Naive thymus-derived CD4-positive, alpha-beta T cell (primary cell): ENCODE measurements at places on chromosomes 2 and 18. TPM values are rescaled to one million over a fixed set of nuclear protein-coding genes. Genes with fewer than 3 reads are reported as not detected.

Gene GALNT5
- not detected for total RNA-seq

Gene NEU2
- total RNA-seq = not detected

Gene TSPYL6
- not detected in 2 replicates for total RNA-seq

Gene SLC23A3
- total RNA-seq = 1.0 TPM

GRCh38 chr18:74573053-74573452 lies 24.6 kb upstream of the ZNF407 start:
- H3K36me3 ChIP-seq = no peaks in the 10 kb centered on the region
- H3K27me3 ChIP-seq = no peaks in the 10 kb centered on the region
- no peaks in the 10 kb centered on the region for H3K4me1 ChIP-seq
- no peak overlapping the region for H3K4me3 ChIP-seq
- H3K27ac ChIP-seq = no peak overlapping the region

GRCh38 chr18:42574871-42575270 lies 540.6 kb downstream of the RIT2 start:
- no peak overlapping the region for H3K27ac ChIP-seq
- H3K4me3 ChIP-seq = no peak overlapping the region
- H3K36me3 ChIP-seq = no peaks in the 10 kb centered on the region
- no peak for DNase-seq
- H3K4me1 ChIP-seq = no peaks in the 10 kb centered on the region

- H3K4me1 ChIP-seq = no peaks in the 10 kb centered on the region
- H3K27ac ChIP-seq = no peak overlapping the region
- no peaks in the 10 kb centered on the region for H3K36me3 ChIP-seq
- DNase-seq = no peak
- no peaks in the 10 kb centered on the region for H3K27me3 ChIP-seq
- no peak overlapping the region for H3K4me3 ChIP-seq
Measured at GRCh38 chr18:22434973-22435608, 17.4 kb upstream of the CTAGE1 start.

DNA sequence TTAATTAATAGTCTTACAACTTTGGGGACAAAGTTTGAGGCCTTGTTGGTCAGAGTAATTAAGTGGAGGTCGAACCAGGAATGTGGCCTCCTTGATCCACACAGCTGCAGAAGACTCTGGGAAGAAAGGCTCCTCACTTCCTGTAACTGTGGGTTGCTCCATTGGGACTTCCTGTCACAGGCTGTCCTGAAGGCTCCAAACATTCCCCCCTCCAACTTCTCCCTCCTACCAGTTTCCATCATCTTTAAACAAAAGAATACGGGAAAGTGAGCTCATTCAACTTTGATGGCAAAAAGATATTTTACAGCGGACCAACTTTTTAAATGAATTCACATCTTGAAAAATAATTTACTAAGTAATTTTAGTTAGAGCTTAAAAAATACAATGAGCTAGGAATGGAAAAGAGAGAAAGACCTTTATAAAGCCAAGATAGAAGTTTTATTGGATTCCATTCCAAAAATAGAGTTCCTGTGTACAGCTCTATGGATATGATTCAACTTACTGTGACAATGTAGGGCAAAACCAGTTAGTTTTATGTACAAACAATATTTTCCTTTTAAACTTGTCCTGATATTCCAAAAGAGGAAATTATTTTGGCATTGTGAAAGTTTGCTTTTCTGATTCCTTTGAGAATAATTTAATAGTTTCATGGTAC lies 212.0 kb upstream of the NABP1 start:
- H3K4me1 ChIP-seq = no peaks in the 10 kb centered on the region
- no peak for DNase-seq
- H3K36me3 ChIP-seq = no peaks in the 10 kb centered on the region

DNA sequence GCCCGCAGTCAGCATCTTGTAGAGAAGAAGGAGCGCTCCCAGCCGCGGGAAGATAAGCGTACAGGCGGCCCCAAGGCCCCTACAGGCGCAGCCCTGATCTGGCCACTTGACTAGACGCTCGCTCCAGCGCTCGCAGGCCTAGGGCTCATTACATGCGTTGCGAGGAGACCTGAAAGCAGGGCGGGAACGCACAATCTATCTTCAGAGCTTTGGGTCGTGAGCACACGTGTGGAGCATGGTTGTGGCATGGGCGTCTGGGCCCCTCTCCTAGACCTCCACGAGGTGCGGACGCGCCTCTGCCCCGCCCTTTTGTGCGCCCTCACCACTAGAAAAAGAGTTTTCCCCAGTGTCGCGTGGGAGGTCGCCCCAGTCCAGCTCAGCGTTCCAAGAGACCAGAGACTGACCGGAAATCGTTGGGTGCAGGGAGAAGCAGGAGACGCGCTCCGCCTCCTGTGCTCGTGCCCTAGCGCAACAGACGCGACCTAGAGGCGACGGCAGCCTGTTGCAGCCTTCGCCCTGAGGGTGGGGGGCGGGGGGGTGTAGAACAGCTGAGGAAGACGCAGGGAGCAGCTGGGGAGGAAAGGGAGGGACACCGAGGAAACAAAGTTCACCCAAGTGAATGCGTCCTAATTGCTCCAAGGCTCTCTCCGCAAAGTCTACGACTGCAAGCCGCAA lies 12.6 kb downstream of the NR4A2 start:
- peaks cover 5% of the 10 kb centered on the region for H3K27me3 ChIP-seq
- DNase-seq = no peak
- H3K4me1 ChIP-seq = peaks cover 24% of the 10 kb centered on the region
- H3K4me3 ChIP-seq = no peak overlapping the region

DNA sequence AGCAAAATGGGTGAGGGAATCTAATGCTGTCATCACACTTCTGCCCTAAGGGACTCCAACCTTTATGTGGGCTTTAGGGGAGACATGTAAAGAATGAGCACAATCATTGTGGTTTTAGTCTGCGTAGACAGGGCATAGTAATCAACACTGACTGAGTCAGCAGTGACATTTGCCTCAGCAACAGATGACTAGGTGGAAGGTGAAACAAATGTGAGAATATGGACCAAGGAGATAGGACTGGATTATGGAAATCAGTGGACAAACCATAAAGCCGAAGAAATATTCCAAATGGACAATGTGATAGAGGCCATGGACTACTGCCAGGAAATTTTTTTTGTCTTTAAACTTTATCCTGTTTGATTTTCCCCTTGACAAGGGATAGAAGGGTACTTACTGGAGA lies 83.9 kb downstream of the PDK1 start:
- no peaks in the 10 kb centered on the region for H3K4me1 ChIP-seq
- H3K27me3 ChIP-seq = no peaks in the 10 kb centered on the region
- DNase-seq = no peak
- no peak overlapping the region for H3K4me3 ChIP-seq

DNA sequence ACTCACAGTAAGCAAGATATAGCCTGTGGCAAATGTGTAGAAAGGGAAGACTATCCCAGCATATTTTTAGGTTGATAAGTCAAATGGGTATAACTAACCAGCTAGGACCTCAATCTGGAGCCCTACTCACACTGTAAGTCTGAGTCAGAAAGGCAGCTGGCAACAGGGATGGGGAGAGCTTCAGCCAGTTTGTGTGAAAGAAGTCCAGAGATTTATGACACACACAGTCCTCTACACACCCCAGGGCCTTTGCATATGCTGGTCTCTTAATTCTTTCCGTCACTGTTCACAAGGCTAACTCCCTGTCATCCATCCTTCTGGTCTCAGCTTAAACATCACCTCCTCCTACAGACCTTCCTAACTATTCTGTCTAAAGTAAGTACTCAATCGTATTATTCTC lies 5.9 kb upstream of the TCF4 start:
- DNase-seq = no peak
- H3K36me3 ChIP-seq = no peaks in the 10 kb centered on the region
- no peak overlapping the region for H3K4me3 ChIP-seq
- H3K27ac ChIP-seq = no peak overlapping the region

GRCh38 chr2:9189901-9190300 lies 16.7 kb upstream of the ASAP2 start:
- no peaks in the 10 kb centered on the region for H3K27me3 ChIP-seq
- no peak overlapping the region for H3K27ac ChIP-seq
- no peak overlapping the region for H3K4me3 ChIP-seq

DNA sequence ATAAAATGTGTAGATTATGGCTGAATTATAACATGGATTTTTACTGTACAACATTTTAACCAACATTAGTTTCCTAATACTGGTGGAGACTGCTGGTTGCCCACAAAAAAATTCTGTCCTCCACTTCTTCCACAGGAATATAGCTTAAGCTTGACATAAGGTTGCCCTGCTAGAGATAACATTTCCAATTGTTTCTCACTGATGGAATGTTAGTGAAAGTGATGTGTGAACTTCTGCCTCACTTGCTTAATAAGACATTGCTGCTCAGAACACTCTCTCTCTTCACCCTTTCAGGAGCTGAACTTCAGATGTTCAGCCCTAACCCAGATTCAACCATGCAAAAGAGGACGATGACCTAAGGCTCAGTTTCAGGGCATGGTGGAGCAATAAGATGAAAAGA lies 2.7 kb upstream of the SGPP2 start:
- peaks cover under 1% of the 10 kb centered on the region for H3K4me1 ChIP-seq
- no peaks in the 10 kb centered on the region for H3K36me3 ChIP-seq
- no peak overlapping the region for H3K27ac ChIP-seq
- DNase-seq = no peak
- no peaks in the 10 kb centered on the region for H3K27me3 ChIP-seq
- no peak overlapping the region for H3K4me3 ChIP-seq

DNA sequence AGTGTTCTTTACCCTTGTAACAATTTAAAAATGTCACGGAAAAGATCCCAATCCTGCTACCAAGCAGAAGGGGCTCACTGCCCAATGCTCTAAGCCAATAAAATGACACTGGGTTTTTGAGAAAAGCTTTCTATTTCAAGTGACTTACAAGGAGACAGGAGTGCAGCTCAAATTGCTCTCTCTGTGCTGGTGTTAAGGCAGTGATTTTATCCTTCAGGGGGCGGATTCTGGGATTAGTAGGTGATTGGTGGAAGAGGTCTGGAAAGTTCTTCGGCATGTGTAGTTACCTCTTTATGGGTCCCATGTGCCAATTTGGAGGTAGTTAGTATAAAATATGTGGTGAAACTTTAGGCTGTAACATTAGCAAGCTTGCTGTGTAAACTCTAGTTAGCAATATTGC lies 27.4 kb upstream of the MCM6 start:
- H3K27ac ChIP-seq = no peak overlapping the region
- H3K4me1 ChIP-seq = no peaks in the 10 kb centered on the region
- no peak overlapping the region for H3K4me3 ChIP-seq
- H3K36me3 ChIP-seq = peaks cover 7% of the 10 kb centered on the region
